Lung microvascular endothelial cell (primary cell): ENCODE measurements at places on chromosomes 3 and 15. TPM values are rescaled to one million over a fixed set of nuclear protein-coding genes. Genes with fewer than 3 reads are reported as not detected.
A peak's percentile ranks its signal among the peaks of the same experiment; 100 is the strongest.

DNA sequence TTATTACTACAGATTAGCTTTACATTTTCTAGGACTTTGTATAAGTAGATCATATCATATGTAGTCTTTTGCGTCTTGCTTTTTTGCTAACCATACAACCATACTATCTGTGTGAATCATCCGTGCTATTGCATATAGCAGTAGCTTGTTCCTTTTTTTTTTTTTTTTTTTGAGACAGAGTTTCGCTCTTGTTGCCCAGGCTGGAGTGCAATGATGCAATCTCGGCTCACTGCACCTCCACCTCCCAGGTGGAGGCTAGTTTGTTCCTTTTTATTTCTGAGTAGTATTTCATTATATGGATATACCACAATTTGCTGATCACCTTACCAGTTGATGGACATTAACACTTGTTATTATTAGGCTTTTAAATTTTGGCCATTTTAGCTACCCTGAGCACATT, 54.5 kb upstream of the TBL1XR1 start:
- DNase-seq: no peak

- no peak for DNase-seq
Measured at GRCh38 chr3:16932877-16933276, 48.1 kb downstream of the PLCL2 start.

DNA sequence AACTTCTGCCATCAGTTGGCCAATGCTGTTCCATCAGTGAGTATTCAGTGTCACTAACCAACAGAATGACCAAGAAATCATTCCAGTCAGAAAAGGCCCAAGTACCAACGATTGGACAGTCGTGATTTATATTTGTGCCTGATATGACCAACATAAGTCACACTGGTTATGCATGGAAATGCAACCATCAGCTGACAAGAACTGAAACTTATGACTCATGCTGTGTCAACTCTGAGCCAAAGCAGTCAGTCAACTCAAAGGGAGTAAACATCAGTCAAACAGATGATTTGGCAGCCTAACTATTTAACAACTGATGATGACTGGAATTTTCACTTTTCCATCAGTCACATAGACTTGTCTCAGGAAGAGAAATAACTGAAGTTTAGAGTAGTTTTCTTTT, 142.4 kb downstream of the ANXA2 start:
- DNase-seq: peak; percentile 69

DNA sequence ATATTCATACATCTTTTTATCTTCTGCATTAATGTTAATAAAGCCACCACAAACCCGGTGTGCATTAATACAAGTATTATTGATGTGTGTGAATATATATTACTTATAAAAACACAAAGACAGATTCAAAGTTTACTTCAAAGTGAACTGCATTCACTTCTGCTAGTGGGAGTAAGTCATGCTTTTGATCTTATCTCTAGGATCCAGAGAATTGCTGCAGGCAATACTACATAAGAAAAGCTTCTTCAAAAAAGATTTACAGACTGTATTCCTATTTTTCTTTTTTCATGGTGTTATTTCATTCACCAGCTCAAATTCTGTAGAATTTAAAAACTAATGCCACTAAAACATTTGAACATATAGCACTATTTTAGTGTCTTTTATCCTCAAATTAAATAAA, 87.5 kb upstream of the CBLB start:
- DNase-seq: no peak

Gene ERICH6
- total RNA-seq: not detected in 2 replicates

GRCh38 chr15:60426870-60427508, 29.2 kb upstream of the ANXA2 start:
- no peak for DNase-seq

Gene CLDN16
- total RNA-seq: not detected in 2 replicates
